Cortex of kidney (tissue), 1 donor: ENCODE measurements at places on chromosomes 3 and 15.

DNA sequence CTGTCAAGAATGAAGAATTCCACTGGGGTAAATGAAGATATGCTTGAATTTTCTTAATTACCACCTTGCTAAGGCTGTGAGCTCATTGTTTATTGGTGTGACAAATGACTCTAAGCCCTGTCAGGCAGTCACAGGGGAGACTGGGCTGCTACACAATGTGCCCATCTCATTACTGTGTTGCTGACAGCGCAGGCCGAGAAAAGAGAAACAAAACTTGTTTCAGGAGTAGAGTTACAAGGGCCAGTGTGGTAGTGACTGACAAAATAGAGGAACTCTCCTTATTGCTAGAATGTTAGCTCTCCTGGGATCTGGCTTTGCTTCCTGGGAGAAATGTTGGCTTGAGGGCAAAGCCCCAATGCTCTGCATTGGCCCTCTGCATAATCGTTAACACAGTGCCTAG lies 130.4 kb upstream of the CRBN start:
- DNase-seq = no peak

DNA sequence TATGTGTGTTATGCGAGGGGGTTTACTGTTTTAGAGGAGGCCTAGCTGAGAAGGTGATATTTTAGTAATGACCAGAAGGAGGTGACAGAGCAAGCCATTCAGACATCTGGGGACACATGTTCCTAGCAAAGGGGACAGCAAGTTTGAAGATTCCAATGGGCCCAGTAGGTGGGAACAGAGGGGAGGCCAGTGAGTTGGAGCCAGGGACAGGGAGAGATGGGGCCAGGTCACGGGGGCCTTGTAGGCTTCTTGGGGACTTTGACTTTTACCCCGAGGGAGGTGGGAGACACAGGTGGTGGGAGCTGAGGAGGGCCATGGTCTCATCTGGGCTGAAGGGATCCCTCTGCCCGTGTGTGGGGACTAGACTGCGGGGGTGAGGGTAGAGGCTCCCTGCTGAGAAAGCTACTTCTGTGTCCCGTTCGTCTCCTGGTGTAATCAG lies 72.5 kb downstream of the MGLL start:
- DNase-seq = no peak

DNA sequence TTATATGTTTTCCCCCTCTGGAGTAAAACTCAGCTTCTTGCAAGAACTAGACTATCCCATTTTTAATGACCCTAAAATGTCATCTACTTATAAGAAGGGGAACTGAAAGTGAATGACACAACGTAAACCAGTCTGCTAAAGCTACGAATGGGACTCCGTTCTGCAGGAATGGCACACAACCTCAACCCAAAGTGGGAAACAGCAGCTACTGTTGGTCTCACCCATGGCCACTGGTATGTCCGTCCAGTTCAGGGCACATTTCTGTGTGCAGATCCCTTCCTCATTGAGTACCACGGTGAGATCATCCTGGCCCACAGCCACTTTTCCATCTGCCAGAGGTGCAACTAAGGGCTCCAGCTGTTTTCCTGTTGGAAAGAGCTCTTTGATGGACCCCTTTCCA lies 23.8 kb downstream of the VPS39 start:
- DNase-seq = no peak

- no peak for DNase-seq
Measured at GRCh38 chr3:8864402-8865350, 95.3 kb upstream of the OXTR start.

- no peak for DNase-seq
Measured at GRCh38 chr15:100200287-100200880, 141.4 kb downstream of the ADAMTS17 start.

DNA sequence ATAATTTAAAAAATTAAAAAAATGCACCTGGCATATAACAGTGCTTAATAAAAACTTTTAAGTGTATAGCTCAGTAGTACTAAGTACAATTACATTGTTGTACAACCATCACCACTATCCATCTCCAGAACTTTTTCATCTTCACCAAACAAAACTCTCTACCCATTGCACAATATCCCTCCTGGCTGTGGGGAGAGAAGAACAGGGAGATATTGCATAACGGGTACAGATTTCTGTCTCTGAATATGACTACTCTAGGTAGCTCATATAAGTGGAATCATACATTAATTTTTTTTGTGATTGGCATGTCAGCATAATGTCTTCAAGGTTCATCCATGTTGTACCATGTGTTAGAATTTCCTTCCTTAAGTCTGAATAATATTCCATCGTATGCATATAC lies 91.0 kb upstream of the PLAAT1 start:
- DNase-seq = no peak

GRCh38 chr15:56356616-56357015 lies 8.6 kb upstream of the TEX9 start:
- DNase-seq = no peak

DNA sequence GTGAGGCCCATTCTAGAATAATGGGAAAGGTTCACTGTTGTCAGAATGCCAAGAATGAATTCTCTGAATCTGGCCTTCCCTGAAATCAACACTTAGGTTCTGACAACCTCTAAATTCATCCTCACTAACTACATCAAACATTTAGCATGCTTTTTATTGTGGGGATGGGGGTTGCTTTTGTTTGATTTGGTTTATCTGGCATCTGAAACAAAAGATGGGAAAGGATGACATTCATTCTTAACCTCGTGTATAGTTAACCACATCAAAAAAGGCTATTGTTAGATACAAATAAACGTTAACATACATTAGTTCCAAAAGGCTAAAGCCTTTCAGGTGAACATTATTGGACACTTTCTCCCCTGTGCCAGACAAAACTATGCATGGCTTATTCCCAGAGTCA lies 357.3 kb downstream of the FHIT start:
- DNase-seq = no peak

DNA sequence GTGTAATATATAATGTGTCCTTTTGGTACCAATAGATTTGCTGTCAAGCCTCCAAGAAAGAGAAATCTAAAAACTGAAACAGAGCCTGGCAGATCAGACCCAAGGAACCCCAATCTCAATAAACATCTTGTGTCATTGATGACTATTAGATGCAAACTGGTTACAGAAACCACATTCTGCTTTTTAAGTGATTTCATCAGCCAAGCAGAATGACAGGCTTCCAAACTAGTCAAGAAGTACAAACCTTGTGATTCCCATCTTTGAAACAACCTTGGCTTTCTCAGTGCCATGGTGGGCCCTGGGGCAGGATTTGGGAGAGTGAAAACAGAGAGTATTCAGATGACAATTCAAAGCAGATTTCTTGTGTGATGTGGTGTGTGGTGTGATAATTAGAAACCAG lies 45.6 kb upstream of the STRIT1 start:
- no peak for DNase-seq

DNA sequence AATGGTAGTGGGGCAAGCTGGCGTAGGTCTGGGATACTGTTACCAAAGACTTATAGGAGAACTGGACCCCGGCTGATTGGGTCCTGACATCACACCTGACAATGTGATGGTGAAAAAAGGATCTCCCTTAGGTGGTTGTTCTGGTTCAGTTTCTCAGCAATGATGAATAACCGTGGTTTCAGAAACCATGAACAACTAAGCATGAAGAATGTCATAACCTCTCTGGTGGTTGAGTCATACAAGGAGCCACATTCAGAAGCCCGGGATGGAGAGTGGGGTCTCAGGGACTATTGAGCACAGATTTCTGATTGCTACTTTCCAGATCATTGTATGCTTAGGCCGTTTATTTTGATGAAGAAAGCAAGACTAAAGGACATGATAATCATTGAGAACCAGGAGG lies 17.4 kb downstream of the GPR160 start:
- no peak for DNase-seq

DNA sequence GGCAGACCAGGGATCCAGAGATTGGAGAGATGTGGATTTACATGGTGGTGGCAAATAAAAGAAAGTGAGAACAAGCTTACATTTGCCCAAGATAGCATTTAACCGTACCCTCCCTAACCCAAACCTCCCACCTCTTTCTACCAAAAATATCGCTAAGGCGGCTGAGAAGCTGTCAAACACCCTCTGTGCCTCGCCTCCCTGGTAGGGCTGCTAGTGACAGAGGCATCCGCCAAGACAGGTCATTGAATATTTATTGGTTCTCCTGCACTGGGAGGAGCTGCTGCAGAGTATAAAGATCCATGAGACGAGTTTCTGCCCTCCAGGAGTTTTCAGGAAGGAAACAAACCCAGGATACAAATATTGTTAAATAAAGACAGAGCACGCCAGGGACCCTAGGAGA lies 107.3 kb upstream of the TMC3 start:
- DNase-seq = no peak

DNA sequence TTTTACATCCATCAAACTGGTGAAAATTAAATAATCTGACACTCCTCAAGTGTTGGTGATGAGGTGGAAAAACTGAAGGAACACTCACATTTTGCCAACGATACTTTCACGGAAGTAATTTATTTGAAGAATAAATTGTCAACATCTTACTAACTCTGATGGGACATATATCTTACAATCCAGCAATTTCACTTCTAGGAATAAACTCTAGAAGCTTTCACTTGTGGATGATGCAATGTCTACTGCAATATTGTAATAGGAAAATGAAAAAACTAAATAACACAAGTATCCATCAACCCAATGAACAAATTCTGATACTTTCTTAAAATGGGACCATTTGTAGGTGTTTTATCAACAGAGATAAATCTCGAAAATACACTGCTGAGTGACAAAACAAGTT lies 16.2 kb upstream of the LIPC start:
- DNase-seq = no peak

DNA sequence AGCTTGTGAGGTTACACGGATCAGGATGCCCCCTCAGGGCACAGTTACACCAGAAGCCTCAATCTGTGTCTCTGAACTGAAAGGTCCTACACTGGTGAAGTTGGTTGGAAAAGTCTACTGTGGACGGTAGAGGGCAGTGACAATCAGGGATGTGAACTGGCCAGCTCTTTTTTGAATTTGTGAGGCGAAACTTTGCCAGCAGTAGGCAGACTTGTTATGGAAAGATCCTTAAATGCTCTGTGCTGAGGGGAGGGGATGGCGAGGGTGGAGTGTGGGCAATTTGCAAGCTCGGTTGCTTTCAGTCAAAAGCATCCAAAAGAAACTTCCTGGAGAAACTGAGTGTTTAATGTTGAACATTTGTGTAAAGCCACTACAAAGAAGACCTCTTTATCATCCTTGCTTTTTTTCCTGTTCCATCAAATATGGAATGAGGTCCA lies 127.4 kb upstream of the ABHD17C start:
- DNase-seq = no peak

DNA sequence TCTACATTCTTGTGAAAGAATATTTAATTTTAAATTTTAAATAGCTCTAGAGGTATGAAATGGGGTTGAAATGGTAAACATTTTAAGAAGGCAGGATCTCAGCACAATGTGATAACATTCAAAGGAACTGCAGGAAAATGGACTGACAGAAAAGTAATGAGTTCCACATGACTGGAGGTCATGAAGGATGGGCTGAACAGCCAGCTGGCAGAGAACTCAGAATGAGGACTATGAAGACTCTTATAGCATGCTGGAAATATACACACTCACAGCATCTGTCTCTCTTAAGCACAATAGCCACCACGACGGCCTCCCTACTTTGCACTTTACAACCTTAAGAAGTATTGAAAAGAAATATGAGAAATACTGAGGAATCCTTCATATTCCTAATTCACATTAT lies 94.7 kb downstream of the TNIK start:
- no peak for DNase-seq

GRCh38 chr15:72116731-72117485 lies 1.0 kb downstream of the MYO9A start:
- DNase-seq = no peak

GRCh38 chr3:60703956-60704736 lies 547.1 kb downstream of the FHIT start:
- DNase-seq = no peak

- DNase-seq = no peak
Measured at GRCh38 chr15:51588966-51589365, 33.6 kb downstream of the DMXL2 start.

DNA sequence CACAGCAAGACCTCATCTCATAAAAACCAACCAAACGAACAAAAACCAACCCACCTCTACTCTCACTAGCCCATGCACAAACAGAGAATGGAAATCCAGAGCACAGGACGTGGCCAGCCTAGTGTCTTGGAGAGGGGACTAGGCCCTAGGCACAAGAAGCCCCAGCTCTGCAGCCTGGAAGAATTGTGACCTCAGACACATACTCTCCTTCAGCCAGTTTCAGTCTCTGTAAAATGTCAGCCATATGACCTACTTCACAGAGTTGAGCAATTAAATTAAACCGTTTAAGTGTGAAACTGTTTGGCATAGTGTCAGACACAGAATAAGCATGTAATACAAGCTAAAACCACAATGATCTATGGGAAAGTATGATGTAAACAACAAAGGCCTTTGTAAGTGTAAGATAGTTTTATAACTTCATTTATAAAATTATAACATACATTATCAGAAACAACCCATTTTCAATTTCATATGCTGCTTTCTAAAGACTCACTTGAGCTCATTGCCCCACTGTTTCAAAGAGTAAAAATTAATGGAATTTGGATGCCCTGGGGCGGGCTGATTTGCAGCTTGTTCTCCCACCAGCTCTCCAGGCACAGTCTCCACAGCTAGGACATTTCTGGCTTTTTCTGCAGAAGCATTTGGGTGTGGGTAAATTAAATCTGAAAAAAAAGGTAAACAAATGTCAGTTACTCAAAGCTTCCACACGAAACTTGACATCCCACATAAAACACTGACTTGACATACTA lies 32.9 kb downstream of the TBC1D2B start:
- DNase-seq = no peak

DNA sequence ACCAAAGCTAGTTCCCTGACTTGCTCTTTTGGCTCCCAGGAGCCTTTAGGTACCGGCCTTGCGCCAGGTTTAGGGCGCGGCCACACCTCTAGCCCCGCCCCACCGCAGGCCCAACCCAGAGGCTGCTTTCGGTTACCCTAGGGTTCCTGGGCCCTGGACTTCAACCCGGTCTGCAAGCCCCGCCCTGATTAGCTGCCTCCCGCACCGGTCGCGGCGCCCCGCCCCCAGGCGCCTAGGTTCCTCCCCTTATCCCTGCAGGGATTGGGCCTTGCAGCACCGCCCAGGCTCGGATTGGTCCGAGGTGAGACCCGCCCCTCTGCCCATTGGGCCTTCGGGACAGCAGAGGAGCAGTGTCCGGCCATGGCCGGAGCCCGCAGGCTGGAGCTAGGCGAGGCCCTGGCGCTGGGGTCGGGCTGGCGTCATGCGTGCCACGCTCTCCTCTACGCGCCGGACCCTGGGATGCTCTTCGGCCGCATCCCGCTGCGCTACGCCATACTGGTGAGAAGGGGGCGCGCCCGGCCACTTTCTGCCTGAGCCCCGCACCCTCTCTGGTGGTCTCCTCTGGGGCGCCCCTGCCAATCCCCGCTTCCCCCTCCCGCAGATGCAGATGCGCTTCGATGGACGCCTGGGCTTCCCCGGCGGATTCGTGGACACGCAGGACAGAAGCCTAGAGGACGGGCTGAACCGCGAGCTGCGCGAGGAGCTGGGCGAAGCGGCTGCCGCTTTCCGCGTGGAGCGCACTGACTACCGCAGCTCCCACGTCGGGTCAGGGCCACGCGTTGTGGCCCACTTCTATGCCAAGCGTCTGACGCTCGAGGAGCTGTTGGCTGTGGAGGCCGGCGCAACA lies at the start of gene NUDT16:
Gene NUDT16 (plus strand): TSS at position 330 of the 847 bp plus-strand sequence. CDS start 31 bp downstream, at position 361.
- DNase-seq = peak; percentile 95

GRCh38 chr3:53109190-53109589 lies 21.0 kb downstream of the RFT1 start:
- DNase-seq = no peak

- no peak for DNase-seq
Measured at GRCh38 chr3:66816090-66816761, 181.9 kb upstream of the KBTBD8 start.

- no peak for DNase-seq
Measured at GRCh38 chr3:166446291-166446690, 609.1 kb upstream of the BCHE start.
